Cardiac muscle cell (in vitro differentiated cells and primary cell): ENCODE measurements at places on chromosomes 11 and 22. TPM values are rescaled to one million over a fixed set of nuclear protein-coding genes. Genes with fewer than 3 reads are reported as not detected.

The CHRM4 gene
- total RNA-seq, result 0.51 and 0.56 TPM in 2 replicates

The TRPM5 gene
- total RNA-seq, result 0.14 and 0.66 TPM in 2 replicates

The TMEM191C gene
- 13.4 and 13.8 TPM in 2 replicates for total RNA-seq

The PKP3 gene
- 0.09 and 0.70 TPM in 2 replicates for total RNA-seq

The OR51B2 gene
- 1.6 TPM in 1 of 2 replicates, not detected in the other for total RNA-seq

The CLTCL1 gene
- 7.2 and 12.2 TPM in 2 replicates for total RNA-seq

GRCh38 chr11:17563231-17563646, 16.2 kb downstream of the OTOG start:
- DNase-seq, result no peak

GRCh38 chr22:25484521-25485315, 79.8 kb upstream of the GRK3 start:
- no peak for DNase-seq

- DNase-seq, result peak; percentile 76
Observed at GRCh38 chr11:17354601-17354991, 3.0 kb downstream of the NCR3LG1 start.

- DNase-seq, result no peak
Observed at GRCh38 chr11:28086569-28086968, 21.4 kb downstream of the KIF18A start.

DNA sequence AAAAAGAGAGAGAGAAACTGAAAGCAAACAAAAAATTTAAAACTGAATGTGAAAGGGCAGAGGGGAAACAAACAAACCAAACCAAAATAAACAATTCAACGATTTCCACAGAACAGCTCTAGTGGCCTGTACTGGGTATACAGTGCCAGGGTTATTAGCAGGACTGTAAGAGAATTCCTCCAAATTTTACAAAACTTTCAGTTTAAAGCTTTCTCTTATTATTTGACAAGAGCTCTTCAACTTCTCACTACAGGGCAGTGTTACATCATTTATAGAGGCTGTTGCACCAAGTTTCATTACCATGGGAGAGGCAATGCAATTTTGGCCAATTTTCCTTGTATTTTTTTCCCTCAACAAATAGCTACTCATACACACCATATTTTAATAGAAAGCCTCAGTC, 44.3 kb upstream of the CLPB start:
- DNase-seq, result no peak

GRCh38 chr22:27637604-27638003, 164.0 kb downstream of the MN1 start:
- DNase-seq, result peak; percentile 23

DNA sequence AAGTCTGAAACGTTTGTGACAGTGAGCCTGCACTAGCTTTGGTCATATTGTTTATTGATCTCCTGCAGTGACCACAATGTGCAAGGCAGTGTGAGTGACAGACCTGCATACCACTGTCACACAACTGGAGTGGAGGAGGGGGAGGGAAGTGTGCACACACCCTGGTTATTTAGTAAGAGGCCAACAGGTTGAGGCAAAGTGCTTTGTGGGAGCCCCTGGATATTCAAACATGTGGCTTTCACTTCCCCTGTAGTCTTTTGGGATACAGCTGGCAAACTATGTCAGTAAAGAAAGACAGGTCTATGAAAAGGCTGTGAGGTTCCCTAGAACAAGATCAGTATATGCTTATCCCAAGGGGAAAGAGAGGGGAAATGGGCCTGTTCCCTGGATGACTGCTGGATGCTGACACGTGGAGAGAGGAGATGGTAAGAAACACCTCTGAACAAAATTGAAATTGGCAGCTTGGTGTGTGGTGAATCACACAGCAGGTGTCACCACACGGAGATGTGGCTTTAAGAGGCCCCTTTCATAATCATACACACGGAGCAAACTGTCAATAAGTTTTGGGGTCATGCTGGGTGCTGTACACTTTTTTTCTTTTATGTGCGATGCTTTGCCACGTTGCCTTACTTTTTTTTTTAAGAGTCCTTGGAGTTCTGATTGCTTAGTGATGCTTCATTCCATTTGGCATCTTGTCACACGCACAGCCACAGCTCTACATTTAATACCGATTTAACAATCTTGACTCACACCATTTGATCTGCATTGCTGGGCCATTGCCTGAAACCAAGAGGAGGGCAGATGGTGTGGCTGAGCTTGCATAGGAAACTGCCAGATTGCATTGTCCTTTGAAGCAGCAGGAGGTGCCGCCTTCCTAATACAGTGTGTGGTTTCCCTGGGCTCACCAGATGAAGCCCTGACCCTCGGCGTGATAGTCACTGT, 11.3 kb downstream of the OSBP2 start:
- DNase-seq, result no peak

GRCh38 chr11:79066456-79067351, 374.1 kb downstream of the TENM4 start:
- DNase-seq, result peak; percentile 51

DNA sequence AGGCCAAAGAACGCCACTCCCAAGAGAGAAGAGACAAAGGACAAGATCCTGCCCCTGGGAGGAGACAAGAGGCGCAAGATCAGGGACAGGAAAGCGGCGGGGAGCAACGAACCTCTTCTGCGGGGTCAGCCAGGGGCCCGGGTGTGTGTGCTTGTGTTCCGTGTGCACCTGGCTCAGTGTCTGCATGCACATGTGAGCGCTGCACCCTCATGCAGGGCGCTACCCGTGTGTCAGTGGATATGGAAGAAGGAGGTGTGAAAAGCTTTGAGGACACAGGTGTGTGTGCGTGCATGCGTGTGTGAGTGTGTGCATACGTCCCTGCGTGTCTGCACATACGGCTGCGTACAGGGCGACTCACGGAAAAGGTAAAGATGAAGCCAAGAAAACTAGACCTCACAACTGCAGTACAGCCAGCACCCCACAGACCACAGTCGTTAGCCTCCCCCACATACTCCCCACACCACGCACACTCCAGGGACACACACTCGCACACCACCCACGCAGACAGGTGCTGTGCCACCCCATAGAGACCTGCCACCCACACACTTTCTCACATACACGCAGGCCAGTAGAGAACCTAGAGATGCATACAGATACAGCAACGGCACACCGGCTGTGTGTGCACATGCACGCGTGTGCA, 11.0 kb upstream of the IGSF9B start:
- DNase-seq, result no peak

DNA sequence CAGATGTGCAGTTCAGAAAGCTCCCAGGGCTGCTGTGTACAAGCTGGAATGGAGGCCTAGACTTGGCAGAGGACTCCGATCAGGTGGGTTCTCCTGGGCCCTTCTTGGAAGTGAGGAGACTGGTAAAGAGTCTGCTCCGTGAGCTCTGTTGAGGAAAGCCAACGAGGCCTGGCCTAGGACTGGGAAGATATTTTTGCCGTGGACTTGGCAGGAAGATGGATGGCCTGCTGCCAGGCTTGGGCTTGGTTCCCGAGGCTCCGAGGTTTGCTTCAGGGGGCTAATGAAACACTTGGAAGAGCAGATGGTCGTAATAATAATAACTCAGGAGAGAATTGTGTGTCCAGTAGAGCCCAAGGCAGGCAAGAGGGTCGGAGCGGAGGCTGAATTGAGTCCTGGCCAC, 3.9 kb downstream of the GALR3 start:
- no peak for DNase-seq

DNA sequence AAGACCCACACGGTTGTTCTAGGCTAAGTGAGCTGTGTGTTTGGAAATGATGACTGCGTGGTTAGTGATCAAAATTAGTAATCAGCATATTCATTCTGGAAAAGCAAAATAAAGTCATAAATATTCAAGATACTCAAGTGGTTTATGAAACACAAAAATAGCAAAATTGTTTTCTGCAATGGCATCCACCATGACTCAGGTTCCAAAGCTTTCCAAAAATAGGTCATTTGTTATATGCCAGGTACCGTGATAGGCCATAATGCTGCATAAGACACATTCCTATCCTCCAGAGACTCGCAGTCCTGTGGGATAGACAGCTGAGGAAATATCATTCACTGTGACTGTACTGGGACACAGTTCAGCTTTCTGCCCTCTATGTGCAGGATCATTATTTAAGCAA, 2.4 kb upstream of the ATL3 start:
- DNase-seq, result no peak

DNA sequence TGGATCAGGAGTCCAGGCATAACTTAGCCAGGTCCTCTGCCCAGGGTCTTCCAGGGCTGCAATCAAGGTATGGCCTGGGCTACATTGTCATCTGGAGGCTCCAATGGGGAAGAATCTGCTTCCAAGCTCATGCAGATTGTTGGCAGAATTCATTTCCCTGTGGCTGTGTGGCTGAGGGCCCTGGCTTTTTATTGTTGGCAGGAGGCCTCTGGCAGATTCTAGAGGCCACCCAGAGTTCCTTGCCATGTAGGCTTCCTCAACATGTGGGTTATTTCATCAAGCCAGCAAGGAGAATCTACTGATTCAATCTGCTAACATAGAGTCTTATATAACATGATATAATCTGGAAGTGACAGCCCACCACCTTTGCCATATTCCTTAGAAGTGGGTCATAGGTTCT, 16.4 kb upstream of the EP300 start:
- DNase-seq, result peak; percentile 7

- DNase-seq, result no peak
Observed at GRCh38 chr22:25572708-25573171, 8.3 kb downstream of the GRK3 start.

GRCh38 chr11:79397252-79397651, 43.6 kb downstream of the TENM4 start:
- no peak for DNase-seq

DNA sequence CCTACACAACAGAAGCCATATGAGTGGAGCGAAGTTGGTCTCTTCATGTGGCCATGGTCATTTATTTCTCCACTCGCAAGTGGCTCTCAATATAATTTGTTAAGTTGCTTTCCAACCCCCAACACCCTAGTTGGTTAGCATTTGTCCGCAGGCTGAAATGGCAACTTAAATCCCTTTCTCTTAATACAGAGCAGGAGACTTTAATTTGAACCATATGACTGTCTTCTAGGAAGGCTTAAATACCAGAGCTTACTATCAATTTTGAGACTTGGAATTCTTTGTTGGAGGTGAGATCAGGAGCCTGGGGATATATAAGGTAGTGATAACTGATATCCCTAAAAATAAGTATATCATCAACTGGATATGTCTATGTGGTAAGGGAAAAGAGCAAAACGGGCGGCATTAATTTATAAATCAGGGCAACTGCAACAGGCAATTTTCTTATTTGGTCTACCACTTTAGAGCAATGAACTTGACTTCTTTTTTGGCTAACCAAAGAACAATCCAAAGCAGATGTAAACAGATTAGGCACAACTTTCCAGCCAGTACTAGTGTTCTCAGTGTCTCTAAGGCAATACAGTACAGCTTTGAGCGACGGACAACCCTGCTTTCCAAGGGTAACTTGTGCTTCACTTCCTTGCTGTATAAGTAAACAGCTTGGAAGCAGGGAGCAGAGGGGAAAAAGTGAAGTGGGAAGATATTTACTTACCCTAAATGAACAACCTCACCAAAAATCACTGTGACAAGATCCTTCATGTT, 74.7 kb upstream of the APOA1 start:
- DNase-seq, result peak; percentile 19

- no peak for DNase-seq
Observed at GRCh38 chr22:43479962-43480361, 68.1 kb downstream of the MPPED1 start.

- no peak for DNase-seq
Observed at GRCh38 chr11:41189701-41190436, 269.6 kb downstream of the LRRC4C start.

DNA sequence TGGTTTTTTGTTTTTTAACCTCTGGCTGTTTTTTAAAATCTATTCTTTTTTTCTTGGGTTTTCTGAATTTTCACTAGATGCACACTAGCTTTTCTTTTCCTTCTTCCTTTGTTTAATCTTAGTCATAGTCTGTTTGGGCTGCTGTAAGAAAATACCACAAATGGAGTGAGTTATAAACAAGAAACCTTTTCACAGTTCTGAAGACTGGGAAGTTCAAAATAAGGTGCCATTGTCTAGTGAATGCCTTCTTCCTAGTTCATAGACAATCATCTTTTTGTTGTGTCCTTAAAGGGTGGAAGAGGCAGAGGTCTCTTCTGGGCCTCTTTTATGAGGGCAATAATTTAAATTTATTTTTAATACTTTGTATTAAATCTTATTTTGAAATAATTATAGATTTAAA, 532.9 kb upstream of the ANO5 start:
- no peak for DNase-seq

DNA sequence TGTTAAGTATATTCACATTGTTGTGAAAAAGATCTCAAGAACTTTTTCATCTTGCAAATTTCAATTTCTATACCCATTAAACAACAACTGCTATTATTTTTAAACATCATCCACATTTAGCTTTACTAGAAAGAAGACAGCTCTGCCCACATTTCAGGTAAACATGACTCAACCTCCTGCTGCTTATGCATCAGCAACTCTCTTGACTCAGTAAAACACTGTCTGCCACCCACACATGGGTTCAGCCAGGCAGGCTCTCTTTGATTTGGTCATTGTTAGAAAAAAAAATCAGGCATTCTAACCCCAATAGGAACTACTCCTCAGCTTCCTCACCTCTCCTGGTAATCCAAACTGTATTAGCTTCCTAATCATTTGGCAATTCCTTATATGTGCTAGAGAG, 5.1 kb upstream of the ENDOD1 start:
- DNase-seq, result no peak

DNA sequence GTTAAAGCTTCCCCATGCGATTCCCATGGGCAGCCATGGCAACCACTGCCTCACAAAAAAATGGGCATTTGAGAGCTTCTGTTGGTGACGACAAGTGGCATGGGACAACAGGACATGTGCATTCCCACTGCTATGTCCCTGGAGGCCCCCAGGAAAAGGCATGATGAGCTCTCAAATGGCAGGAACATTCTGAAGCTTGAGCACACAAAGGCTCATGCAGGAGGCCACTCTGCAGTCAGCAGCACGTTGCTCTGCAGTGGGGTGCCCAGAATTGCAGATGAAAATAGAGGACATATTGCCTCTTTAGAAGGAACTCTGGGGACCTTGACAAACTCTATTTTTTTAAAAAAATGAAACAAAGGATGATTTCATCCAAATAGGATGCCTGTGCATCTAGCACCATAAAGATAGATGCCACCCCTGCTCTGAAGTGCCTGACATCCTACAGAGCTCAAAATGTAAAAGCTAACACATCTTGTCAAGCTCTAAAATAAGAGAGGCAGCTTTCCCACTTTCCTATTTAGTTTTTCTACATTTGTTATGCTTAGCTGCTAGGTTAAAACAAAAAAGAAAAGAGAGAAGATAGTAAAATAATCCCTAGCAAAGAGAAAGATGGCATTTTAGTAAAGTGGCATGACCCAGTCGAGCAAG, 277.6 kb upstream of the ZC3H12C start:
- DNase-seq, result no peak
